ENCODE measurements at places on chromosomes 12 and 14.

- DNase-seq: no peak
Observed at GRCh38 chr14:65904988-65905387, 492.5 kb downstream of the FUT8 start.

- no peak for DNase-seq
Observed at GRCh38 chr12:104775731-104776231, 182.3 kb downstream of the SLC41A2 start.

DNA sequence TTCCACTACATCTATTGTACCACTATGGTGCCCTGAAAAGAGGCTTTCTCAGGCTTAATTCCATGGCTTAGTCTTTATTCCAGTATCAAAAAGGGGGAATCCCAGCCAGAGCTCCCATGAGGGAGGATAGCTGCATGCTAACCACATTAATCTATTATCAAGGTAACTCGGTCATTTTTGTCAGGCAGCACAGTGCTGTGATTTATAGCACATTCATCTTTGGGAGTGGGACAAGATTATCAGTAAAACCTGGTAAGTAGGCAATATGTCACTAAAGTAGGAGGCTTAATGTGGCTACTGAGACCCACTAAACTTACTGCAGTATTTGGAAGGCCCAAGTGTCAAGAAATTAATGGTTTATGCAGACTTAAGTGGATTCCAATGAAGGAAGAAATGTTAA is 58.9 kb downstream of the DAD1 start:
- no peak for DNase-seq

DNA sequence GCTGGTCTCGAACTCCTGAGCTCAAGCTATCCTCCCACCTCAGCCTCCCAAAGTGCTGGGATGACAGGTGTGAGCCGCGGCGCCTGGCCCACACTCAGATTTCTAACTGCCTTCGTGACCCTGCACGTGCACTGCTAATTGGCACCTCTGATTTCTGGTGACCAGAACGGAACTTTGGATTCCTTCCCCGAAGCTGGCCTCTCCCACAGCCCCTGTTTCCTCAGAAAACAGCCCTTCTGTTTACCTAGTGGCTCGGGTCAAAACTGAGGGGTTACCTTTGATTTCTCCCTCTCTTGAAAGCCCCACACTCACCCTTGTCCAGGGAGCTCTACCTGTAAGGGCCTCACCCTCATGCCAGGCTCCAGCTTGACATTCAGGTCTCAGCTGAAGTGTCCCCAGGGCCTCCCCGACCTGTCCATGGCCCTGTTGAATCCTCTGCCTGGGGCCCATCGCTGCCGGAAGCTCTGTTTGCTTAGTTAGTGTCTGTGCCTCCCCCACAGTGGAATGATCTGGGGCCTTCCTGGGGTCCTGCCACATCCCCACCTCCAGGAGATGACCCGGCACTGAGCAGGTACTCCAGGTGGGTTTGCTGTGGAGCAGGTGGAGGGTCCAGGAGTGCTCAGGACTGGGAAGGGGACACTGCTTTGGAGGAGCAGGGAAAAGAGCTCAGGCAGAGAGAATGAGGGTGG is 24.4 kb upstream of the FAM181A start:
- no peak for DNase-seq

Measured in inflammatory macrophage (primary cell).